ENCODE measurements at places on chromosomes 4 and X.

DNA sequence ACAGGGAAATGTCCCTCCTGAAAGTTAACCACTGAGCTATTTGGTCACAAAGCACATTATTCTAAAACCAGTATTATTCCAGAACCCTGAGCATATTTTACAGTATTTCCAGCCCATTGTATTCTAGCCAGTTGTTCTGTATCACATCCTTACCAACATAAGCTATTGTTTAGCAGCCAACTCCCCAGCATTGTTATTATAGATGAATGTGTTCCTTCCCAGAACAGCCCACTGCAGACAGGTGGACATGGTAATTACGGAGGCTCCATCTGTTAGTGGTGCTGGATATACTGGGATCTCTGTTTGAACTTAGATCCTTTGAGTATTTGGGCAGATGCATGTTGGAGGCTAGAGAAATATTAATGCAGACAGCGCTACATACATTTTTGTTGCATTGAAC lies 126.1 kb downstream of the MGST2 start:
- DNase-seq: no peak

DNA sequence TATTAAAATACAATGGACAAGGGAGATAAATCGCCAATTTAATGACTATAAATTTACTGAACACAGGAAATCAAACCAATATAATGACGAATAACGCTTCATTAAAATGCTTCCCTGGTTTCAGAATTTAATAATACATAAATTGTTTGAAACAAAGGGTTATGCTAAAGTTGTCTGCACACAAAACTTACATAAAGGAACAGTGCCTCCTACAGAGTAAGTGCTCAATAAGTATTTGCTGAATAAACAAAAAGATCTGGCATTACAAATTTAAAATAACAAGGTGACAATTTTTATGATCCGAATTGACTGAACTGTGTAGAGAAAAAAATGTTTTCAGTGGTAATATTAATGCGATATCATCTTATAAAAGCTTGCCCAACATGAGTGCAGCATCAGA lies 69.6 kb downstream of the NOCT start:
- no peak for DNase-seq

DNA sequence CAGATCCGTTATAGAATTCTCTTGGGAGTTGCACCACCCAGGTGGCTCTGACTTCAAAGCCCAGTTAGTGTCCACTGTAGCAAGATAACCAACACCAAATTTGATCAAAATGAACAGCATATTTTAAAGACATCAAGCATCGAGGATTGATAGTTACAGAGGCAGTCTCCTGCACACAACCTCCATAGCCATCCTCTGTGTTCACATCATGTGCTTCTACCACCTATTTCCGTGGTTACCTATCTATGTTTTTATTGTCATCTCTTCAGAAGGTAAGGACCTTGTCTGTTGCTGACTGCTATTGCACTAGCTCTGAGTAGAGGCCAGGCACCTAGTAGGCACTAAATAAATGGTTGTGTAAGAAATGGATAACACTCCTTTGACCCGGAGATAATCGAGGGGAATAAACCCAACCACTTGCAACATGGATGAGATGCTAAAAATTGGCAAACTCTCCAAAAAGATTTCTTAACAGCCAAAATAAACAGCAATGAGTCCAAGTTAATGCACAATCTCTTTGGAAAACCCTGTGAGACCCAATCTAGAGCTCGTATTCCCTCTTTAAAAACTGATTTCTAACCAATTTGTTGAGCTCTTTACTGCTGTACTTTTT lies 14.7 kb upstream of the C1QTNF7 start:
- no peak for DNase-seq

DNA sequence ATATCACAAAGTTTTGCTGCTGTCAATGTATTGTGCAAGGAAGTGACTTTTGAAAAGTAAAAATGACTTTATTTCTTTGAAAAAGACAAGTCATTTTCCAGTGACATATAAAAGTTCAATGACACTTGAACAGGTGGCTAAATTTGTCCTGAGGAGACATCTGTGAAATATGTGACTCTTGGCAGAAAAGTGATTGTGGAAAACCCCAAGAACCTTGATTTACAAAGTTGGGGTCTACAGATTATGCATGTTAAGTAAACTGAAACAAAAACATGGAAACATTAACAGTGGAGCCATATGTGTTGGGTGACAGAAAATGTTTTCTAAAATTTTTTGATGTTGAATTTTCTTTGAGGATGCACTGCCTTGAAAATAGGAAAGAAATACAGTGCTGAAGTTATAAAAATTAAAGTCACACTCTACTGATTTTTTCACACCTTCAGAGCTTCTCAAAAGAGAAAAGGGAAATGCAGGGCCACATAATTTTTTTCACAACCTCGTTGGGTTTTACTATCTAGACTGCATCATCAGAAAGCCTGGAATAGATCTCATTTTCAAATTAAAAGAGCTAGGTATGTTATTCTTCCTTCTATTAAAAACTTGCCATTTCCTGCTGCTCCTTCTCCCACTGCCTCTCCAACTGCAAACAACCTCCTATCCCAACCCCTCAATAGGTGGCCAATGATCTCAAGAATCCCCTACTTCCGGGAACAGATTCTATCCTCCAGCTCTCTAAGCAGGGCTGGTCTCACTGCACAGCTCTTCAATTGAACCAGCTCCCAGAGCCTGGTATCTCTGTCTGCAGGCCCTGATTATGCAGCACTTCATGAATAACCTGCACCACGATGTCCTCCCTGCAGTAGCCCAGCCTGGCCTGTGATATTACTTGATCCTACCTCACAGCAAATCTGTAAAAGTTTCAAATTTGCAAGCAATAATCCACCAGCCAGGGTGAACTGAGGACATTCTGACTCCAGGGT lies 570.8 kb upstream of the CPEB2 start:
- DNase-seq: no peak

DNA sequence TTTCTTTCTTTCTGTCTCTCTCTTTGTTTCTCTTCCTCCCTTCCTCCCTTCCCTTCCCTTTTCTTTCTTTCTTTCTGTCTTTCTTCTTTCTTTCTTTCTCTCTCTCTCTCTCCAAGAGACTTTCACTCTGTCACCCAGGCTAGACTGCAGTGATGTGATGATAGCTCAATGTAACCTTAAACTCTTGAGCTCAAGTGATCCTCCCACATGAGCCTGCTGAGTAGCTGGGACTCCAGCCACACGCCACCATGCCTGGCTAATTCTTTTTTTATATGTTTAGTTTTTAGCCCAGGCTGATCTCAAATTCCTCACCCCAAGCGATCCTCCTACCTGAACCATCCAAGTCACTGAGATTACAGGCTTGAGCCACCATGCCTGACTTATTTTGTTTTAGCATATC lies 64.3 kb upstream of the EMCN start:
- DNase-seq: no peak

- no peak for DNase-seq
Observed at GRCh38 chr4:52038103-52038912, at the start of gene SGCB. Gene SGCB (minus strand): TSS chr4:52038299. CDS start chr4:52038259, 40 bp downstream.

GRCh38 chr4:155207534-155208257 lies 740 bp upstream of the NPY2R start:
- DNase-seq: no peak

GRCh38 chr4:81617545-81617944 lies 145.8 kb upstream of the RASGEF1B start:
- no peak for DNase-seq

DNA sequence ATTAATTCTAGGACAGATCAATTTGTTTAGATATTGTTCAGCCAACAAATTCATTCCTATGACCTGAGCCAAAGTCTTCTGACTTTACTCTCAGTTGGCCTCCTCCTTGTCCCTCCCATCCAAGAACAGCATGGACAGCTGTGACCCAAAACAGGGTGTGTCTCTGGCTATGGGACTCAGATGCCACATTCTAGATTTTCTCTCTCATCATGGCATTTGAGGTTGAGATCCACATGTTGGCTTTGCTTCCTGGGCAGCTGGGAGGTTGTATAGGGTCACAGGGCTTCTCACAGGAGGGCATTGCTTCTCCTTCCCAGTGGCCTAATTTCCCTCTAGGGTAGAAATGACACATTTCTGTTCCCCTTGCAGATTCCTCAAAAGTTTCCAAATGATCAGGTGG lies 22.6 kb upstream of the EGF start:
- DNase-seq: no peak

DNA sequence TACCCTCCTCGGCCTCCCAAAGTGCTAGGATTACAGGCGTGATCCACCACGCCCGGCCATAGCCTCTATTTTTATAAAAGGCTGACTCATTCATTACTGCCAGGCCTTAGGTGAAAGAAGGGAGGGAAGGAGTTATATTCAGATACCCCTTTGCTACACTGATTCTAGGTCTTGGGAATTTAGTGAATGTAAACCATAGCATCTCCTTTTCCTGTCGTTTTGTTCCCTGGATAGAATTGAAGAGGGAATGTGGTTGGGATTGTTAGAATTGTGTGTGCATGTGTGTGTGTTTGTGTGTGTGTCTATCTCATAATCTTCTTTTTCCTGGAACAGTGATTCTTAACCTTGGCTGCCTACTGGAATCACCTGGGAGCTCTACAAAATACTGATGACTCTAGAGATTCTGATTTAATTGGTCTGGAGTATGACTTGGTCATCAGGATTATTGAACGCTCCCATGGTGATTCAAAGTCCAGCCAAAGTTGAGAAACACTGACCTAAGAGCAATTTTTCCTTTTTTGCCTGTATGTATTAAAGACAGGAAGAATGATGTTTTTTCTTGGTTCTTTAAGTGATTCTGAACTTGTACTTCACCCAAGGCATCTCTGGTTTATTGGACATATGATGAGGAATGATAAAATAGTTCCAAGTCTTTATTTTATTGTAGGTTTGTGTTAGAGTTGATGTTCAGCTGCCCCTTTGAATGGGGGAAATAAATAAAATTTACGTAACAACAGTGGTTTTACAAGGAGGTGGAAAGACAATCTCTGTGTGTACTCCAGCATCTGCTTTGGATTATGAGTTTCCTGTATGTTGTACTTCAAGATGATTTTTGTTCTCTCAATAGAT lies 37.0 kb downstream of the NAP1L5 start:
- DNase-seq: no peak

DNA sequence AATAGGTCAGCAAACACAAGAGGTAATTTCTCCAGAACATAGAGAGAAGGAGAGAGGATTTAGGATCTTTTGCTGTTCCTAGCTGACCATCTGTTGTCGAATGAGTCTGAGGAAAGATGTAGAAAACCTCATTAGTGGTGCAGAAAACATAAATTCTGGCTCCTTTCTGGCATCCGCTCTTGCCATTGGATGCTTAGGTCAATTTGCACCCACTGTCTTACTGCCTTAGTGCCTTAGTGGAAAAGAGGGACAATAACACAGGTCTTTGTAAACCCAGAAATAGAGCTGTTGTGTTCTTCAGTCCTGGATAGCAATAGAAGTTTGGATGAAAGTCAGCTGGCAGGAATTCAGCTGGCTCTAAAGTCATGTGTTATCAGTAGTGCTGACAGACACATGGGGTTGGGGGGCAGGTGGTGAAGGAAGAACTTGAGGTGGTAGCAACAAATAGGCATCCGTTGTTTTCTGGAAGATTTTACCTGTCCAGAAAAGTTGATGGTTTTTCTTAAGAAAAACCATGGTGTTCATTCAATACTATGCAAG lies 78.2 kb downstream of the GLRA2 start:
- no peak for DNase-seq

DNA sequence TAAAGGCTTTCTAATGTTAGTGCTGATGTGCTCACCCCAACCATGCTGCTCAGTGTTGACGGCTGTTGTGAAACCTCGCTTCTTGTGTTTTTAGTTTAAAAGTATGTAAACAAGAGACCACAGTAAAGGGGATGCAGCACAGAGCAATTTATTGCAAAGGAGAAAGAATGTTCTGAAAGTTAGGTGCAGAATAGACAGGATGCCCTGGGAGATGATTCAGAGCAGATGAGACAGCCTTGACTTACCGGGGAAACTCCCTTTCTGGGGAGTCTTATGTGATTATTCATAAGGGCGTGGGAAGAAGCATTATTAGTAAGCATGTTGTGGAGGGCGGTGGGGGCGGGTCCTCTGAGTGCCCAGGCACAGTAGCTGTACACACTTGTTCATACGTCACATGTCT lies 47.7 kb downstream of the EVC start:
- no peak for DNase-seq

GRCh38 chr4:176014583-176015108 lies 51.0 kb upstream of the WDR17 start:
- DNase-seq: no peak

GRCh38 chrX:136195247-136195646 lies 47.9 kb downstream of the FHL1 start:
- DNase-seq: no peak

- DNase-seq: no peak
Observed at GRCh38 chr4:88573276-88573980, 18.9 kb upstream of the HERC3 start.

DNA sequence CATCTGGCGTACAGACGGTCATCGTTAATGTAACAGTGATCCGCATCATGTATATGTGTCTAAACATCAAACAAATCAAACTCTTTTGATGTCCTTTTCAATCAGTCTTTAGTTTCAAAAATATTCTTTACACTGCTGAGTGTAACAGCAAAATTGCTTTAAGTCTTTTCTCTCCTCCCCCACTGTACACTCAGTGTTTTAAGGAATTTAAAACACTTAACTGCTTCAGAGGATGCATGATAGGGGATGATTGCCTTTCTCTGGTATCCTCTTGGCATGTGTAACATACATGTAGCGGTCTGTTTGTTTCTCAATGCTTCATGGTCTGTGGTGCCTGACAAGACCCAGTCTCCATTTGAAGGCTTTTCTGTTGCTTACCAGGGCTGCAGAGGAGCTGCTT lies 41.6 kb downstream of the LIMCH1 start:
- no peak for DNase-seq

DNA sequence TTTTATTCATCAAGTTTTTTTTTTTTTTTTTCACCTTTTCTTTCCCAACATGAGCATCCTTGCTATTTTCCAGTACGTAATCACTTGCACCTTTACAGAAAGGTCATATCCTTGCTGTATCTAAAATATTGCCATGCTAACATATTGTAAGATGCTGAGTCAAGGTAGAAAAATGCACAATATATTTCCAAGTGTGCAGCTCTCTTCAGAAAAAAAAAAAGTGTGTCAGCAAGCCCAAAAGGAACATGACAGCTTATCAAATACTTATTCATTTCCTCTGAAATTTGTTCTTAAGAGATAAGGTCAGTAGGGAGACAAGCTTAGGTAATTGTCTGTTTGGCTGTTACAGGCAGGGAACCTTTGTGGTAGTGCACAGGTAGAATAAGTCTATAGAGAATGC lies 27.0 kb downstream of the SH2D1A start:
- no peak for DNase-seq

DNA sequence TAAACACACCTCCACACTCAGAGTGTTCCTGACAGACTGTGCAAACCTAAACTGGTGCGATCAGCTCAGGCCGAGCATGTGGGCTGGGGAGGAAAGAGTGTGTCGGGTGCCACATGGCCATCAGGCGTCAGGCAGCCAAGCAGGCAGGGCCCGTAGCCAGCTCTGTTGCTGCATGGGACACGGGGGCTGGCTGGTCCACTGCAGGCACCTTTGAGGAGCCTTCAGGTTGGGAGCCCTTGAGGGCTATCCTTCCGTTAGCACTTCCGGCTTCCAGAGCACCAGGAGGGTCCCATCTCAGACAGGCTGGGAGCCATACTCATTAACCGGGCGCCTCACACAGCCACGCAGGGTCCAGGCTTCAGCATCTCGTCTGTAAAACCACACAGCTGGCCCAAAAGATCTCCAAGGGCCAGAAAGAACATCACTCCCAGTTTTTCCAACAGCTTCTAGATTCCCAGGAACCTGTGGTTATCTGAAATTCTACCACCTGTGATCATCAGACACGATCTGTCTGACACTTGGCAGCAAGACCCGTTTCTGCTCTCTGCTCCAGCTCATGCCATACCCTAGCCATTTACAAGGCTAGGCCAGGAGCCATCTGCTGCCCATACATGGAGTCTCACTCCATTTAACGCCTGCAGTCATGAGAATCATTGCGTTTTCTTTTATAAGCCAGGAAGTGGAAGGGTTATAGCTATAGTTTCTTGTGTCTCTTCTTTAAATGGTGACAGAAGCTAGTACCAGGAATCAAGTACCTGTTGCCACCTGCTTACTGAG lies 87.5 kb downstream of the NSUN7 start:
- DNase-seq: no peak
